Activated effector memory CD4-positive, alpha-beta T cell treated with anti-CD3 and anti-CD28 coated beads, Interleukin-2, amount 50 U/mL, for 16 hours (primary cell): ENCODE measurements at places on chromosomes 5 and 9.

DNA sequence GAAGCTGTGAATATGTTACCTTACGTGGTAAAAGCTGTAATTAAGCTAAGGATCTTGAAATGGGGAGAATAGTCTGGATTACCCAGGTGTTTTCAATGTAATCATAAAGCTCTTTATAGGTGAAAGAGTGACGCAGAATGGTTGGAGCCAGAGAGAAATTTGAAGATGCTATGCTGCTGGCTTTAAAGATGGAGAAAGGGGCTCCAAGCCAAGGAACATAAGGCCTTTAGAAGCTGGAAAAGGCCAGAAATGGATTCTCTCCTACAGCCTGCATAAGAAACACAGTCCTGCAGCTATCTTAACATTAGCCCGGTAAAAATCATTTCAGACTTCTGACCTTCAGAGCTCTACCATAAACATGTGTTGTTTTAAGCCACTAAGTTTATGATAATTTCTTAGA is 243.3 kb upstream of the VLDLR start:
- no peak for DNase-seq

GRCh38 chr5:170430866-170431437 is 41.8 kb upstream of the KCNMB1 start:
- DNase-seq = no peak

DNA sequence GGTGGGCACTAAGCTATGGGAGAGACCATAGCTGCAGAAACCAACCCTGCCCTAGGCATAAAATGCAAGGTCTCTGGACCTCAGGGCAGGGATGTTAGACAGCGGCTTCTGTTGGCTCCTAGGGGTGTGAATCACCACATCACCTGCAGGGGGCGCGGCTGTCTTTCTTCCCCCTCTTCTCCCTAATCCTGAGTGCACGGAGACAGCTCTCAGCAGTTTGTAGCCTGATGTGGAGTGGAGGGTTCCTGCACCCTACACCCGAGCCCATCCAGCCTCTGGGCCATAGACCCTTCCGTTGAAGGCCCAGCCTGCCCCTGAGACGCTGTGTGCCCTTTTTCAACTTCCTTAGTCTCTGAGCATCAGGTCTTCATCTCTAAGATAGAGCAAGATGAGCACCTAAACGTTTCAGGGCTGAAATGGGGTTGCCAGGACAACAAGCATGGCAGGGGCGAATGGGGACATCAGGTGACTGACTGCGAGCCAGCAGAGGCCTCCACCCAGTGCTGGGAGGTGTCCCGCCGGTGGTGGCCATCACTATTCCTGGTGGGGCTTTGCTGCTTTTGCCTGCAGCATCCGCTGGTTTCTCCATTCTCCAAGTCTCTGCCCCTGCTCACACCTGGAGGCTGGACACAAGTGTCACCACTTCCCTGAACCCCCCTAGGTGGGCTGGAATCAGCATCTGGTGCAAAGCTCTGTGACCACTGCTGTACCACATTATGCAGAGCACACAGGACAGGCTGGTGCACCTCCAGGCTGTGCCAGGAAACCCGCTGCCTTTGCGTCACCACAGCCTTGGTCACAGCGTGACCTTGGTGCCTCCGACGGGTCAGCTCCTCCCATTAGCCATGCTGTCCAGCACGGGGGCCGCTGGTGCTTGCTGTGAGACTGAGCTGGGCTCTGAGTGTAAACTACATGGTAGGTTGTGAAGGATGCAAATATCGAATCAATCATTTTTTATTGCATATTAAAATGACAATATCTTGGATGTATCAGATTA is 2.5 kb upstream of the SEC16A start:
- peak; percentile 95 for DNase-seq

- DNase-seq = no peak
Measured at GRCh38 chr9:106883030-106883429, 20.1 kb downstream of the ZNF462 start.

DNA sequence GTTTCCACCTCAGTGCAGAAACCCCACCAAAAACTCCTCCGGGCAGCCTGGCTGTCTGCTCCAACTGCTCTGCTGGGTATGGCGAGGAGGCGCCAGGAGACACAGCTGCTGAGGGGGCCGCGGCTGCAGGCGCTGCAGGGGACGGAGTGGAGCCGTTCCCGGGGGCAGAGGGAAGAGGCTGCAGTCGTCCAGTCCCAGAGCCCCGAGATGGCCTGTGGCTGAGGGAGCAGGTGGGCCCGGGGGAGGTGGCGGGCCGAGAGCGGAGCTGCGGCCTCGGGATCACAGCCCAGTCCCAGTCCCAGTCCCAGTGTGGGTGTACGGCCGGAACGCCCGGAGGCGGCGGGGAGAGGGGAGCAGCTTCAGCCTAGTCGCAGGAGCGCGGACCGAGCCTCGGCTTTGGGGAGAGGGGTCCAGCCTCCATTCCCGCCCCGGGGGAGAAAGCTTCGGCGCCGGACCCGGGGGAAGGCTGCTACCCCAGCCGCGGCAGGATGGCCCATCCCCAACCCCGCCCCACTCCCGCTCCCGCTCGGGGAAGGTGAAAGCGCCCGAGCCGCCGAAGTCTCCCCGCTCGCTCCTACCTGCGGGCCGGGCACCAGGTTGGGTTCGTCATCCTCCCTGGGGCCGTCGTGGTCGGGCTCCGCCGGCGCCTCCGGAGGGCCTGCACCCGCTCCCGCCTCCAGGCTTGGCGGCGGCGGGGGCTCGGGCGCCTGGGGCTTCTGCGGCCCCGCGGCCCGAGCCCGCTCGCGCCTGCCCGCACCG is 513 bp downstream of the FAM193B start:
- peak; percentile 82 for DNase-seq
